Activated T-cell treated with anti-CD3 and anti-CD28 coated beads, Interleukin-2, amount 50 U/mL, for 24 hours (primary cell): ENCODE measurements at places on chromosomes 11 and 22.

- no peak for DNase-seq
Observed at GRCh38 chr11:128389461-128389976, 197.8 kb downstream of the ETS1 start.

GRCh38 chr11:55324500-55324899, 18.5 kb upstream of the OR4A16 start:
- DNase-seq = no peak

GRCh38 chr11:13105237-13105844, 96.2 kb downstream of the RASSF10 start:
- no peak for DNase-seq

- DNase-seq = no peak
Observed at GRCh38 chr11:18222814-18223421, 13.7 kb downstream of the SAA4 start.

DNA sequence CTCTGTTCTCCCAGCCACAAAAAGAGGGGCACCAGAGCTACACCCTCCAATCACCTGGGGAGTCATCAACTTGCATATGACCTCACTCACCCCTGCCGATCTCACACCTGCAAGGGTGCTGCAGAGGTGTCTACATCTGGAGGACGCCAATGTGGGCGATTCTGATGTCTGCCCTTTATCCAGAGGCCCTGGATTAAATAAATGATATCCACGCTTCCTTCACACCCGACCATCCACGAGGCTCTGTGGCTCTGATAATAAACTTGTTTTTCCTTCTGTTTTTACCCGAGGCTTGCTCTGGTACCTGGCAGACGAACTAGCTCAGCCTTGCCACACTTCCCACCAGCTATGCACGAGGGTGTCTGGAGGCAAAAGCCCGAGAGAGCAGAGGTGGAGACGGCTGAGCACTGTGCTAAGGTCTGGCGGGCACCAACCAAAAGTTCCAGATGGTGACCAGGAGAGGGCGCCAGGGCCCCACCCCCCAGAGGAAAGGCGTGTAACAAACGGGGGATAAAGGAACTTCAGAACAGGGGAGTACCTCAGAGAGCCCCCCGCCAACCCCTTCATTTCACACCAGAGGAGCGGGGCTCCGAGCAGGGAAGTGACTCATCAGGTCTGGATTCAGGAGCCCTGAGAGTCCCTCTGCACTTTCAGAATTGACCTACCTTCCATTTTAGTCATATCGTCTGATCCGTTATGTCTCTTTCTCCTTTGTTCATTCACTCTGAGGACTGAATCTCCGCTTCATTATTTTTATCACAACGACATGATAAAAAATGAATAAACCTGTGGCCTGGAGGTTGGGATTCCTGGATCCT, 13.5 kb downstream of the SCN3B start:
- DNase-seq = peak; percentile 72

- no peak for DNase-seq
Observed at GRCh38 chr11:60570970-60571369, 55.8 kb downstream of the MS4A13 start.

- DNase-seq = no peak
Observed at GRCh38 chr11:134691985-134692384, 279.9 kb upstream of the B3GAT1 start.
